ENCODE measurements at places on chromosomes 7 and 10.
A peak's percentile ranks its signal among the peaks of the same experiment; 100 is the strongest.

DNA sequence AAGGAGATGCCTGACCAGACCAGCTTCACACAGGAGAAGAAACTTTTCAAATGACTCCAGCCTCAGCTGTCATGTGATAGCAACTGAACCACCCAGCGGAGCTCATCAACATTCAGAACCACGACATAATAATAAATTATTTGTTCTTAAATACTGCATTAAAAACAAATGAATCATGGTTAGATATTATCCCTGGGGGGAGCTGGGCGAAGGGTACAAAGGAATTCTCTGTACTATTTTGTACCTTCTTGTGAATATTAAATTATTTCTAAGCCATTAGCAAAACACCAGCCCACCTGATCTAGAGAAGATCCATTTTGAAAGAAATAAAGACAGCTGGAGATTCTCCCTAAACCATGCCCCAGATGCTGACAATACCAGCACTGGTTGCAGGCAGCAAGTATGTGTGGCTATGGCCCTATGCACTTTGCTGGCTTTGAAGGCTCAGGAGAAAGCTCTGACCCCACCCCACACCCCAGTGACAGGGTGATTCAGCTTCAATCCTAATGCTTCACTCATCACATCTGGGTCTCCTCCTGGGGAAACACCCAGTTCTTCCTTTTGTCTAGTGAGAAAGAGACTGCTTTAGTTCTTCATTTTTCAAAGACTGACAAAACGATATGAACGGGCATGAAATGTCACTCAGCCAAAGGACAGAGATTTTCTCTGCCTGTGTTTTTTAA lies 45.5 kb upstream of the NKX2-3 start:
- DNase-seq, result no peak

- peak; percentile 40 for DNase-seq
Measured at GRCh38 chr7:121385800-121386179, 10.3 kb downstream of the FAM3C start.

- DNase-seq, result no peak
Measured at GRCh38 chr7:117048882-117049281, 95.6 kb downstream of the ST7 start.

GRCh38 chr7:37438906-37439652 lies 9.6 kb downstream of the ELMO1 start:
- no peak for DNase-seq

DNA sequence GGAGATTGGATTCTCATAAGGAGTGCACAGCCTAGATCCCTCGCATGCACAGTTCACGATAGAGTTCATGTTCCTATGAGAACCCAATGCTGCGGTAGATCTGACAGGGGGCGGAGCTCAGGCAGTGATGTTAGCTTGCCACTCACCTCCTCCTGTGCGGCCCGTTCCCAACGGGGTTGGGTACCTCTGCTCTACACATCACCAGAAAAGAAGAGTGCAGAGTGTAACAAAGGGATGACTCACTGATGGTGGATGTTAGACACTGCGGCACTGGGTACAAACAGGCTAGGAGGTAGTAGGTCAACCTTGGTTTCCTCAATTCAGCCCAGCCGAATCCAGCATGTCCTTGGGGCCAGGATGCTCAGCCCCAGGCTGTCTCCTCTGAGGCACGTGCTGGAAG lies 66.8 kb upstream of the CHST15 start:
- DNase-seq, result no peak

DNA sequence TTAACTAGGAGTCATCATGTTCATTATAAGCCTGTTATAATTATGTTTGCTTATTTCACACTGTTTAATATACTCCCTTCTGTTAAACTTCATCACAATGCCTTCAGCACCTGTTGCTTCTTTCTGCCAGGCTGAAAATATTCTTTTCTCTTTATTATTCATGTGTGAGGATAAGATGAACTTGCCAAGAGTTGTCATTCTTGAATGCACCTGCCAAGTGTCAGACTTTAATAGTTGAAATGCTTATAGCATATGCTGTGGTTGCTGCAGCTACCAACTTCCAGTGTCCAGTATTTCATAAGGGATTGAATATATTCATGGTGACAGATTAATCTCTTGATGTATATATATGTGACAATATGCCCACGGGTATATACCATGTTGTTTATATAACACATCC lies 339.2 kb upstream of the MEOX2 start:
- no peak for DNase-seq

DNA sequence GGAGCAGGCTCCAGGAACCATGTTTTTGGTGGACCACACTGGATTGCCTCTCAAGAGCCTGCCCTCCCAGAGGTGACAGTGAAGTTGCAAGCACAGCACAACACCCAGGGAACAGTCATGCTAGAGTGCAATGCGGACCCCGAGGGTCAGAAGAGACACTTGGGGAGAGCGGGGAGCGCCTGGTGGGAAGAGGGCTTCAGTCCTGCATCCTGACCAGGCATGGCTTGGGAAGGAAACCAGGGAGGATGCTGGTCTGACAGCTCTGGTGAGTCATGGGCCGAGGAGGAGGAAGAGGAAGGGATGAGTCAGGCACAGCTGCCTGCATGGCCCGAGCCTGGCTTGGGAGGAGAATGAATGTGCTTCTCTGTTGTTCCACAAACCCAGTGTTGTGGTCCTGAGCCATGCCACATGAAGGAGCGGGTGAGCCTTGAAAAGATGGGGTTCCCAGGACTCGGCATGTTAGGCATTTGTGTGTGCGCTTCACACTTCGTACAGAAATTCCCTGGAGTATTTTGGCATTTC lies 29.5 kb upstream of the ANKRD2 start:
- DNase-seq, result no peak

DNA sequence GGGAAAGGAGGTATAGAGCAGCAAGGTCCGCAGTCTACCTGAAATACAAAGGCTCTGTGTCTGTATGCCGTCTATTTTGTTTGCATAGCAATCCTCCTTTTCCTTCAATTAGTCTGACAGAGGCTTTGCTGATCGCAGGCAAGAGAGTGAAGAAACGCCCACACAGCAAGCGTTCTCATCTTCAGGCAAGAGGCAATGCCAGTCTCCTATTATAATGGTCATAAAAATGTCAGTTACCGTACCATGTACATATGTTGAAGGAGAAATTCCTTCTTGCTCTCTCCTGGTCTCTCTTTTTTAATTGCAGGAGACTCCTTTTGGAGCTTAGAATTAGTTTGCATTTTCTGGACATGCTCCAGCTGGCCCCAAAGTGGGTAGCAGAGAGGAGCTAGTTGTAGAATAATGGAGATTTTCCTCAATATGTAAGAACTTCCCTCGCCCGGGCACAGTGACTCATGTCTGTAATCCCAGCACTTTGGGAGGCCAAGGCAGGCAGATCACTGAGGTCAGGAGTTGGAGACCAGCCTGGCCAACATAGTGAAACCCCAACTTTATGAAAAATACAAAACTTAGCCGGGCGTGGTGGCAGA lies 139.5 kb downstream of the PFKFB3 start:
- DNase-seq, result no peak

- DNase-seq, result no peak
Measured at GRCh38 chr10:132881186-132881920, 61.0 kb downstream of the CFAP46 start.

All from CD4-positive, alpha-beta T cell treated with Interleukin-21 for 1 hour (primary cell).